ENCODE measurements at places on chromosomes 6 and 20. TPM values are rescaled to one million over a fixed set of nuclear protein-coding genes. Genes with fewer than 3 reads are reported as not detected.
A peak's percentile ranks its signal among the peaks of the same experiment; 100 is the strongest.

DNA sequence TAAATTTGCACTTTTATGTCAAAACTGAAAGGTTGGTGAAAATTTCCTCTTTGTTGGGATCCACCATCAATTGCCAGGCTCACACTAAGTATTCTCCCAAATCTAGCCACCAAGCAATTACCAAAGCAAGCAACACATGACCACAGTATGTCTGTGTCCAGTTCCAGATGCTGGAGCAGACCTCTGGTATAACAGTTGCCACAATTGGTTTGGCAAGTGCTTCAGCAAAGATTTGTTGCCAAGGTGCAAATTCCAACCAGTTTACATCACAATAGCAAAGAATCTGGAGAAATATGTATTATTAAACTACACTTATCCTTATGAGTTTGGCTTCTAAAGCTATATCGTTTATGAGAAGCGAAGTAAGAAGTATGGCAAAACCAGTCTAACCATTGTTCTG lies 6.4 kb downstream of the GTF2H5 start:
- DNase-seq, result no peak
- no peaks in the 10 kb centered on the region for H3K27me3 ChIP-seq
- no peaks in the 10 kb centered on the region for H3K36me3 ChIP-seq

Gene SASH1
- total RNA-seq, result 6.6 TPM

DNA sequence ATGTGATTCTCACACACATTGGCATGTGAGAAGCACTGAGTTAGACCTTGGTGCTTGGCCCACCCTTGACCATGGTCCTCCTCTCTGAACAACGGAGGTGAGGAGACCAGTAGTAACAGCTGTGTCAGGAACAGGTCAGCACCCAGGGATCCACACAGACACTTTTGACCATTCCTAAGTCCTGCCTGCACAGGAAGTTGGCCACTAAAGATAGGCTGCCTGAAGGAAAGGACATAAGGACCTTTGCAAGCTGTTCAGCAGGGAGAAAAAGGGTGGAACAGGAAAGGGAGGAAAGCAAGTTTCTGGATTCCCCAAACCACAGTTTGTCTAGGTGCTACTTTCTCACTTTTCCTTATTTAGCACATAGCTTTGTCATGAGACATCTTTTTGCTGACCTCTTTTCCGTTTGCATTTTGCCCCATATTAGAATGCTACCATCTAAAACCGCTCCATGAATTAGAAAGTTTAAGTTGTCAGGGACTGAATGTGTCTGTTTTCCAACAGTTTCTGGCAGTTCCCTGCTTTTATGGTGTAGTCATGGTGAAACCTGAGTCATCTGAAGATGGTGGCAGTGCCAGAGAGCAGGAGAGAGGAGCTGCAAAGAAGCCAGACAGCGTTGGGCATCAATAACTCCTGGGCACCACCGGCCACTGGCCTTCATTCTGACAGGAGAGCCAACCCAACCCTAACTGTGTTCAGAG lies 1.1 kb upstream of the CD109 start:
- H3K36me3 ChIP-seq, result peaks cover 5% of the 10 kb centered on the region
- peaks cover 18% of the 10 kb centered on the region for H3K4me1 ChIP-seq
- no peaks in the 10 kb centered on the region for H3K27me3 ChIP-seq
- H3K4me3 ChIP-seq, result peak overlapping the region; percentile 57

GRCh38 chr20:4318891-4319290 lies 303.5 kb upstream of the RNF24 start:
- no peak for DNase-seq
- H3K27ac ChIP-seq, result no peak overlapping the region
- H3K4me3 ChIP-seq, result no peak overlapping the region
- no peaks in the 10 kb centered on the region for H3K36me3 ChIP-seq
- no peaks in the 10 kb centered on the region for H3K4me1 ChIP-seq
- peaks cover 6% of the 10 kb centered on the region for H3K27me3 ChIP-seq

DNA sequence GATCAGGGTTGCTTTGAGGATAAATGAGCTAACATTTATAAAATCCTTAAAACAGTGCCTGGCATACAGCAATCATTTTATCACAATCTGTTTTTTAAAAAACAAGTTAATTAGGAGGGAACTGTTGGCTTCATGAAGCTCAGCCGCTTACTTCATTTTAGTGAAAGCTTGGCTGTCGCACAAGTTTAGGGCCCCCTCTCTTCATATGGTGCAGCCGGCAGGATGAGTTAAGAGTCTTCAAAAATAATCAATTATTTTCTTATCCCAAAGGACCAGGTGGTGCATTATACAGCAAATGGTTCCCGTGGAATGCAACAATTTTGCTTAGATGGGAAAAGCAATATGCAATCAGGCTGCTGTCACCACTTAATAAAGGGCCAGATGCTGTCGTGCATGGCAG lies 57.4 kb upstream of the PROKR2 start:
- H3K36me3 ChIP-seq, result no peaks in the 10 kb centered on the region
- H3K4me1 ChIP-seq, result no peaks in the 10 kb centered on the region
- H3K27ac ChIP-seq, result no peak overlapping the region
- no peak for DNase-seq
- peaks cover 1% of the 10 kb centered on the region for H3K27me3 ChIP-seq

Gene ABHD16B
- not detected for total RNA-seq

Gene GSTA2
- total RNA-seq, result not detected

GRCh38 chr6:13248994-13249393 lies 79.3 kb downstream of the TBC1D7 start:
- no peaks in the 10 kb centered on the region for H3K4me1 ChIP-seq
- no peaks in the 10 kb centered on the region for H3K27me3 ChIP-seq
- no peak overlapping the region for H3K4me3 ChIP-seq
- H3K36me3 ChIP-seq, result no peaks in the 10 kb centered on the region
- no peak for DNase-seq
- no peak overlapping the region for H3K27ac ChIP-seq
